ENCODE measurements at places on chromosomes 6 and 20.
A peak's percentile ranks its signal among the peaks of the same experiment; 100 is the strongest.

DNA sequence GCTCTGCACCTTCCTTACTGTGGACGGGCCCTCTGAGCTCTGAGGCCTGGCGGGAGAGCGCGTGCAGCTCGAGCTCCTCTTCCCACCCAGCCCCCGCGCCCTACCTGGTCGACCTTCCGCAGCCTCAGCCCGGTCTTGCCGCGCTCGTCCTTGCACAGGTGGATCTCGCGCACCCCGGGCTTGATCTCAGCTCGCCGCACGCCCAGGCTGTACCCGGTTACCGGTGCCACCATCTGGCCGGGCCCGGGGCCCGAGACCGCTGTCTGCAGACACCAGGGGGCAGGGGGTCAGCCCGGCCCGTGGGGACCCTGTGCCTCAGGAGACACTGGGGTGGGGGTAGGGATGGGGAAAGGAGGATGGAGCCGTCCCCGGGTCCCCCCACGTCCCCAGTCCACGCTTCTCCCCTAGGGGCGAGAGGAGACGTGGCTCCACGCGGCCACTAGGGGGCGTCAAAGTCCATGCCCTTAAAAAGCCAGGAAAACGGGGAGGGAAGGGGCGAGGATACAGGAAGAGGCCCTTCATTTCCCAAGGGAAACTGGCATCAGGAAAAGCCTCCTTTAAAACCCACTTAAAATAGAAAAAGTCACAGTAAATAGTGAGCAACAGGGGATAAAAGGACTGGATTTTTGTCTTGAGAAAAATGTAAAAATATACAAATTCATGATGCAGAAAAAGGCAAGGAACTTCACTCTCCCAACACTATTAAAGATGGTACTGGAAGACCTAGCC is 15.5 kb downstream of the SDCBP2 start:
- peak; percentile 65 for DNase-seq

- DNase-seq: no peak
Measured at GRCh38 chr6:151196555-151196954, 43.2 kb upstream of the AKAP12 start.

DNA sequence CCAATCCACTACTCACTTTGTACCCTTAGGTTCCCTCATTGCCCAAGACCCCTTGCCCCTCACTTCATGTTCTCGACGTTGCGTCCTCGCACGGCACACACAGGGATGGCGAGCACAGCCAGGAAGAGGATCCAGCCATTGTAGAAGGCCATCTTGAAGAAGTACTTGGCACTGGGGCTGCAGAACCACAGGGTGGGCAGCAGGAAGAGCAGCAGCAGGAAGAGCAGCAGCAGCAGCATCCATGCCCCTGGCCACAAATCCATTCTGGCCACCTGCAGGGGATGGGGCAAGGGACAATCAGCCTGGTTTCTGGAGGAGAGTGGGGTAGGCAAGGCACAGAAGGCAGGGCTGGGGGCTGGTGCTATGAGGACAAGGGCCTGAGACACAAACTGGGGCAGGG is 4.7 kb downstream of the AGPAT1 start:
- no peak for DNase-seq

GRCh38 chr6:921400-921799 is 228.5 kb upstream of the EXOC2 start:
- no peak for DNase-seq

GRCh38 chr6:70315079-70315751 is 12.3 kb upstream of the COL9A1 start:
- no peak for DNase-seq

DNA sequence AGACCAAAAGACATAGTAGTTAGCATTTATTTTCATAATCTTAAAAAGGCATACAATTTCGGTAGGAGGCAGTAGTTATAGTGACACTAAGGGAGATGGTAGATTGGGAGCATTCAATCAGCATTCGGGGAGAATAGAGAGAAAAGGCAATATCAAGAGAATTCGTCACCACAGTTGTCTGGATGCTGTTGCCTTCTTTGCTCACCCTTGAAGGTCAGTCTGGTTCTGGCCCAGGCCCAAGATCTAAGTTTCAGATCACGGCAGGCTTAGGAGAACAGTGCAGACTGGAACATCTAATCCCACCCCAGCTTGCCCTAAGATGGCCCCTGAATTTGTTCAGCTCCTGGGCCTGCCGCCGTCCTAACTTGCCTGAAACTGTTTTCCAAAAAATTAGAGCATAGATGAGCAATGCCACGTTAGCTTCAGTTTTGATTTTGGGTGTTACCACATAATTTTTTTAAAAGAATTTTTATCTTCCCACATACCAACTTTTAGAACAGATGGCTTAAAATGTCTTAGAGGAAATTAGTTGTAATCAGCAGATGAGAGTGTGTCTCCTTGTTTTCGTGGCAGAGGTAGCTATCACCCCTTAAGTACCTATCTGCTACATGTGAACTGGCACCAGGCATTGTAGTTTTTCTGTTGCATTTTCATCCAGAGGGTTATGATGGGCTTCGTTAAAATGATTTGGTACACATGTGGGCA is 8.3 kb upstream of the CEP85L start:
- peak; percentile 23 for DNase-seq

DNA sequence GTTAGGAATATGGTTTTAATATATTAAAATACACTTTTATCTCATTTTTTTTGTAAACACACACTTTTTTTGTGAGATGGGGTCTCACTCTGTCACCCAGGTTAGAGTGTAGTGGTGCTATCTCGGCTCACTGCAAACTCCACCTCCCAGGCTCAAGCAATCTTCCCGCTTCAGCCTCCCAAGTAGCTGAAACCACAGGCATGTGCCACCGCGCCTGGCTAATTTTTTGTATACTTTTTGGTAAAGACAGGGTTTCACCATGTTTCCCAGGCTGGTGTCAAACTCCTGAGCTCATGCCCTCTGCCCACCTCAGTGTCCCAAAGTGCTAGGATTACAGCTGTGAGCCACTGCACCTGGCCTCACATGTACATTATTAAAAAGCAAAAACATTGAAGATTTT is 10.8 kb downstream of the IPCEF1 start:
- no peak for DNase-seq

- no peak for DNase-seq
Measured at GRCh38 chr6:62775427-62776022, 435.7 kb upstream of the FKBP1C start.

GRCh38 chr6:149035766-149036165 is 281.7 kb upstream of the TAB2 start:
- no peak for DNase-seq

GRCh38 chr6:129866256-129866655 is 5.1 kb upstream of the TMEM244 start:
- DNase-seq: no peak

DNA sequence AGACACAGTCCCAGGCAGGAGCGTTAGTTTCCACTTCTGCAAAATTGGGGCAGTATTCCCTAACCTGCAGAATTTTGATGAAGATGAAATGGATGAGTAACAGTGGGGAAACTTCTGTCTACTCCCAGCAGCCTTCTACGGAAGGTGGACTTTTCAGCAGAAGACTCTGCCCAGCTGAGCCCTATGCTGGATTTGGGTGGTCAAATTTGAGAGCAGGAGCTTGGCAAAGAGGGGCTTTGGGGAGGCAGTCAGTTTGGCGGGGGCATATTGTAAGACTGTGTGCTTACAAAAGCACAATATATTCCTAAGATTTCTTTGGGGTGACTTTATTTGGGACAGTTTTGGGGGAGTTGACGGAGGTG is 5.4 kb upstream of the SDCBP2 start:
- DNase-seq: no peak

GRCh38 chr6:44456070-44456965 is 68.8 kb downstream of the CDC5L start:
- DNase-seq: peak; percentile 56

DNA sequence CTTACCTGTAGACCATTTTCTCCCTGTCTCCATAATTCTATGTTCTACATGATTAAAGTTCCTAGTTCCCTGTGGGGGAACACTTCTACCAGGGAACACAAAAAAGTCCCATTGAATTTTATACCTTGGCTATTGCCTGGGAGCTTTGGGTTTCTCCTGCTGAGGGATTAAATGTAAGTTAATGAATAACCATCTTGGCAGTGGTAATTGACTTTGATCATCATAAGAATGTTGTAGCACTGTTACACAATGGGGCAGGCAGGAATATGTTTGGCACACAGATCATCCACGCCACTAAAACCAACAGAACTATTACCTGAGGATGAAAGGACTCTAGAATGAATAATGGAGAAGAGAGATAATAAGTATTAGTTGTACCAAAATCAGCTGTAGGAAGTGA is 1106.2 kb upstream of the GJE1 start:
- DNase-seq: no peak

- DNase-seq: no peak
Measured at GRCh38 chr6:169326067-169326799, 72.6 kb upstream of the THBS2 start.

GRCh38 chr20:39691151-39691862 is 729.2 kb downstream of the DHX35 start:
- no peak for DNase-seq

GRCh38 chr6:160137989-160138835 is 16.6 kb downstream of the SLC22A1 start:
- peak; percentile 85 for DNase-seq

- no peak for DNase-seq
Measured at GRCh38 chr6:155212616-155213380, 51.0 kb upstream of the CLDN20 start.

- DNase-seq: no peak
Measured at GRCh38 chr6:56091159-56091869, 156.1 kb downstream of the COL21A1 start.

GRCh38 chr20:36439040-36439730 is 102.1 kb upstream of the MYL9 start:
- peak; percentile 76 for DNase-seq

DNA sequence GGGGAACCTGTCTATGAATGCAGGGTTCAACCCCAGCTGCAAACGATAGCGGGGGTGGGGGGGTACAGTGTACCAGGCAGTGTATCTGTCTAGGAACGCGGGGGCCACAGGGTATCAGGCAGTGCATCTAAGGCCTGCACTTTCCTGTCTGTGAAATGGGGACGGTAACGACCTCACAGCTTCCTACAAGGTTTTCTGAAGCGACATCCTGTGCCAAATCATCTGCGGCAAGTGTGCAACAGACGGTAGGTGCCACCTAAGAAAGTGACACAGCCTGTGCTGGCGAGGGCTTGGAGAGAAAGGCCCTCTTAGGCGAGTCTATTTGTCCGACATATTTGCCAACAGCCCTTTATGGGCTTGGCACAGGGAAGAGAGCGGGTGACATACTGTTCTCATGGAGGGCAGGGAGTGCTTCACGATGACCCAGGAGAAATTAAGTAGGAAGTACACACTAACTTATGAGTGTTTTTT is 3.8 kb downstream of the DIDO1 start:
- DNase-seq: peak; percentile 73

DNA sequence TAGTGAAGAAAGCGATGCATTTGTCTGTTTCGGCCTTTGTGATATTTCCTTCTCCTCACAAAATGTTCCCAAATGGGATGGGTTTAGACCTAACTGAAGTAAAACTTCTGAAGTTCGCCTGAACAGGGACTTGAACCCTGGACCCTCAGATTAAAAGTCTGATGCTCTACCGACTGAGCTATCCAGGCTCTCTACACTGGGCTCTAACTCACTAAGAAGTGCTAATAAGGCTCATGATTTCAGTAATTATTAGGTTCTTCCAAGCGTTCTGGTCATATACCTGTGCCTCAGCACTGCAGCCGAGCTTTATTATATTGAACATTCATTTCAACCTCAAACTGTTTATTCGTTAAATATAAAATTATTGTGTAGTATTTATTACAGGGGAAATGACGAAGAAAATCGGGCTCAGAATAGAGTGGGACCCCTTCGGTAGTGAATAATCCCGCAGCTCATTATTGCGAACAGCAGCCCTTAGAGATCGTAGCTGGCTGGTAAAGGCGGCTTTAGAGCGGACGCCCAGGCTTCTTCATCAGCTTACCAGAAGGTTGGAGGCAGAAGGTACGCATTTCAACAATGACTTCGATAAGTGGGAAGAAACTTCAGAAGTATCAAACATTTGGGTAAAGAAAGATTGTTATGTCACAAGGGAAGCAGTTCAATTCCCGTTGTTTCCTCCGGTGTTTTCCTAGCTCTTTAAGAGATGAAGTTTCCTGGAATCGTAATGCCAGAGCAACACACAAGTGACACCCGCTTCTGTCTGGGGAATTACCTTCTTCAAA is 119.0 kb upstream of the ZNF184 start:
- no peak for DNase-seq

DNA sequence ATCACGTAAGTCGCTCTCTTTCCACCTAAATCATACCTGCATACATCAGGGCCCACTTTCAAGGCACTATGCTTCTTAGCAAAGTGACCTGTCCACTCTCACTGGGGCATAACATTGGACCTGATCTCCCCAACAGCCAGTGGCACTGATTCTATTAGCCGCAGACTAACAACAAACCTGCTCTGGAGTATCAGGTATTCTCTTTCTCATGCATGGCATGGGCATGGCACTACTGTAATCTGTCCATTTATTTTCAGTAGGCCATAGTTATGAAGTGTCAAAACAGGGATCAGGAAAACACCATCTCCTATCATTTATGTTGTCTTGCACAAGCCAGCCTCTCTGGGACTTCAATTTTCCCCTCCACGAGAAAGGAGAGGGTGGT is 8.5 kb downstream of the CALHM4 start:
- no peak for DNase-seq

DNA sequence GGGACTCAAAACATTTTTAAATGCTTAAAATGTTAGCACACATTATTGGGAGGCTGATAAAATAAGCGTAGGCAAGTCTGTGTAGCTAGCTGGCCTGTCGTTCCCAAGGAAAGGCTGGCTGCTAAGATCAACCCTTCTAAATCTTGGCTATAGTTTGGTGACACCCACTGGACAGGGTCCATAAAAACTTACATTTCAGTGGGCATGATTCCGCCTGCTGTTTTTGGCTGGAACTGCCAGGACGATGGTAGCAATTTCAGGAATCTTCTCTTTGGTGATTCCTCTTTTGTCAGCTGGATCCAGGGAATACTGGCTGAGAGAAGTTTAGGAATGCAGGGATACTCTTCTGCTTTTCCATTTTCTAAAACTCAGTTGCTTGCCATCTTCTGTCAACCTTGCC is 162.2 kb downstream of the NKAIN2 start:
- no peak for DNase-seq

GRCh38 chr6:15073883-15074465 is 171.9 kb upstream of the JARID2 start:
- no peak for DNase-seq

DNA sequence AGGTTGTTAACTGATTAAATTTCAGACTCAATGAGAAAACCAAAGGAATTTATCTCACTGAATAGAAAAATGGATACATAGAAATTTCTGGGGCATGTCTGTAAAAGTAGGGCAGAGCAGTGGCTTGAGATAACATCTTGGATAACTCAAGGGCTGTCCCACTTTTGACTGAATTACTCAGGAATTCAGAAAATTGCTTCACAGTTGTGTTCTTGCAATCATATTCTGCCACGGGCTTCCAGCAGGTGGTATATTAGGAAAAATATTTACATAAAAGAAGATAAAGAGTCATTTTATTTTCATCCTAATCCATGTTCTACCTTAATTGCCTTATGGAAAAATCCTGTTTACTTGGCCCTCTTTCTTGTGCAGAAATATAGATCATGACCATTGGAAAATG is 156.4 kb upstream of the AKIRIN2 start:
- no peak for DNase-seq

GRCh38 chr6:46381057-46381456 is 110.2 kb downstream of the RCAN2 start:
- DNase-seq: no peak

GRCh38 chr6:71114986-71115385 is 158.1 kb upstream of the B3GAT2 start:
- DNase-seq: no peak

GRCh38 chr6:130617658-130618057 is 209.5 kb upstream of the SMLR1 start:
- DNase-seq: no peak

Data from activated naive CD4-positive, alpha-beta T cell treated with anti-CD3 and anti-CD28 coated beads for 36 hours (primary cell).